T-helper 17 cell (primary cell): ENCODE measurements at places on chromosomes 5 and 9.

- DNase-seq, result no peak
These were observed 28.3 kb downstream of the CXXC5 start for GRCh38 chr5:139676406-139676805.

GRCh38 chr5:75473463-75473862 is 38.0 kb downstream of the CERT1 start:
- no peak for DNase-seq

- no peak for DNase-seq
These were observed 279.0 kb downstream of the AOPEP start for GRCh38 chr9:95005278-95006143.

DNA sequence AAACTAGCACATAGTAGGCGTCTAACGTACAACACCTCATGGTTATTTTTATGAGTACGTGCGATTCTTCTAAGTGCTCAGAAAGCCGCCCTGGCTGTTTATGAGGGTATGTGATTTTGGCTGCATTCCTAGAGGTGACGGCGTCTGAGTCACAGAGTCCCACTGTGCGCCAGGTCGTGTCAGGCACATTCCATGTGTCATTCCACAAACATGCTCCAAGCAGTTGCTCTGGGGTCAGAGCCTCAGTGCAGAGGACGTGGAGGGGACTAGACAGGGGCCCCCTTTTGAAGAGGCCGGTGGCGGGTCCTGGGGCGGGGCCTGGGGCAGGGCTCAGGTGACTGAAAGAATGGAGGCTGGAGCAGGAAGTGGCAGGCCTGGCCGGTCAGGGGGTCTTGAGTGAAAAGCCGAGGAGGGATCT is 51.9 kb downstream of the NEK6 start:
- DNase-seq, result no peak

DNA sequence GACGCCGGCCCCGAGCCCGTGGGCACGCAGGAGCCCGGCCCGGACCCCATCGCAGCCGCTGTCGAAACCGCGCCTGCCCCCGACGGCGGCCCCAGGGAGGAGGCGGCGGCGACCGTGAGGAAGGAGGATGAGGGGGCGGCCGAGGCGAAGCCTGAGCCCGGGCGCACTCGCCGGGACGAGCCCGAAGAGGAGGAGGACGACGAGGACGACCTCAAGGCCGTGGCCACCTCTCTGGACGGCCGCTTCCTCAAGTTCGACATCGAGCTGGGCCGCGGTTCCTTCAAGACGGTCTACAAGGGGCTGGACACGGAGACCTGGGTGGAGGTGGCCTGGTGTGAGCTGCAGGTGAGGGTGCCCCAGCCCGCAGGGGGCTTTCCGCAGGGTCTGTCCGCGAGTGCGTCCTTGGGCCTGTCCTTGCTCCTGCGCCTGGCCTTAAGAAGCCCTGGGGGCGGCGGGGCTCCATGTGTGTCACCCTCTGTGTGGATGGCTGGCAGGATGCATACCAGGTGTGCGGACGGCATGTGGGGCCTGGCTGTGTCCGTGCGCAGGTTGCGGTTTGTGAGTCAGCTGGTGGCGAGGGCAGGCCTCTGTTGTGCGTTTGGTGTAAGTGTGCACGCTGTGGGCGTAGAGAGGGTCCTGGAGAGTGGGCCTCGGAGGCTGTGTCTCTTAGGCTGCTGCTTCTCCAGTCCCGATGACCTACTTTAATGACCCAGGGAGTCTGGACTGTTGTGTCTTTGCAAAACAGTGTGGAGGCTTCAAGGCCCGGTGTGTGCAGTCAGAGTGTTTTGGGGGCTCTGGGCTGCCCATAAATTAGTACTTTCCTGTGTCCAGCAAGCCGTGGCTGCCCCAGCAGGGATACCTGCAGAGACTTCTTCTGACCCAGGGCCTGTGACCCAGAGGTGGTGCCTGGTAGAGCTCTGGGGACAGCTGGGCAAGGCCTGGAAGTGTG is 1.6 kb downstream of the WNK2 start:
- DNase-seq, result no peak

DNA sequence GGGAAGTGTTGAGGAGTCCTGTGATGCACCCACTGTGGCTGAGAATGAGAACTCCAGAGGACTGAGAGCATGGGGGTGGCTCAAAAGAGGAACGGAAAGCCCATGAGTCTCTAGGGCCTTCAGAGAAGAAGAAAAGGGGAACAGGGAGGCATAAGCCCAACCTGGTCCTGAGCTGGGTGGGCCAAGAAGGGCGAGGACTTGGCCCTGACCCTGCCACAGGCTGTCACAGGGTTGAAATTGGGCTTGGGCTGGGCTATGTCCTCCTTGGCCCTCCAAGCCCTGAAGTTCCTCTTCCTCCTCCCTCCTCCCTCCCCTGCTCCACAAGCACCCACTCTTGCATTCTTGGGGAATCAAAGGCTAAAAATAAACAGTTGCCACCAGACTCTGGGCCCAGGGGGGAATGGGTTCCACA is 49.3 kb upstream of the PPARGC1B start:
- no peak for DNase-seq

GRCh38 chr9:135085830-135086546 is 1.5 kb upstream of the OLFM1 start:
- no peak for DNase-seq

DNA sequence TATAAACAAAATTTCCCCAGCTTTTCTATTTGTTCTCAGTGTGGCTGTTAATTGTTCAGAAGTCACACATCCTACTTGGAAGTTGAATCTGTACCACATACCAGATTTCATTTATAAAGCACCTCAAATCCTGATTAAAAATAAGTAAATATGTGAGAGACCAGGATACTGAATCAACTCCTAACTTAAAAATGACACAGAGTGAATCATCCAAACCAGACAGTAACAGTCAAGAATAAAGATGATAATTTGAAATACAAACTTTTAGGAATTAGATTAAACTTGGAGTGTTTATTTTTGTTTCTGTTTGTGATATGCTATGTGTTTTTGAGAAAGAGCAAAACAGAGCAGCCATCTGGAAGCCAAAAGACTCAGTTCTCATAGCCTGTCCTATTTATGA is 633.2 kb upstream of the RORB start:
- DNase-seq, result no peak

- DNase-seq, result no peak
These were observed 353 bp upstream of the PAX5 start for GRCh38 chr9:37034305-37034937.

DNA sequence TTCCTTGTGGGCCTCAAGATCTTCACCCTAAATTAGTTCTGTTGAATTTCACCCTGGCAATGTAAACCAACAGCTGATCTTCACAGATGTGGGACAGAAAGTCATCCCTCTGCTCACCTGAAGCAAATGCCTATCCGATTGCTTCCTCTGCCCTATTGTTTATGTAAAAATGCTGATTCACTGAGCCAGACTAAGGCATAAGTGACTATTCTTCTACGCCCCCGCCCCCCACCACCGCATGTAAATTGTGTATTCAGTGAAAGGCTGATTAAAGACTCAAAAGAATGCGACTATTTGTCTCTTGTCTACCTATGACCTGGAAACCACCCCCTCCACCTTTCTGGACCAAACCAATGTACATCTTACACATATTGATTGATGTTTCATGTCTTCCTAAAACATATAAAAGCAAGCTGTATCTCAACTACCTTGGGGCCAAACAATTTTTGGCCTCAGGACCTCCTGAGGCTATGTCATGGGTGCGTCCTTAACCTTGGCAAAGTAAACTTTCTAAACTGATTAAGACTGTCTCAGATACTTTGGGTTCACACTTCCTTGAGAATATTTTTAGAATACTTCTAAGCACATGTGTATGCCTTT is 129.7 kb upstream of the BOD1 start:
- no peak for DNase-seq

- DNase-seq, result no peak
These were observed 115.9 kb downstream of the GADD45G start for GRCh38 chr9:89720696-89721175.

DNA sequence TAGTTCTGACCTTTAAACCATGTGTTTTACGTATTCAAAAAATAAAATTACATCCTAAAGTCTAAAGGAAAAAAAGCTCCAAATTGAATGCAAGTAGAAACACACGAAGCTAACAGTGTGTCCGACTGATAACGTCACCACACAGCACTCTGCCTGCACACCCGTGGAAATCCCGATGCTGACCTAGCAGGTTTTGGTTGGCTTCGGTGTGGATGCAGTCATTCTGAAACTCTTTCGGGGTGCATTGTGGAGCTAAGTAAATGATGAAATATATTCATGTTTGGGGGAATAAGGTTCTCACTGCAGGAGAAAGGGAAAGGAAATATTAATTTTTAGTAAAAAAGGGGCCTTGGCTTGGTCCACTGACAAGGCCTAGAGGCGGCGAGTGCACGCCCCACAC is 2.0 kb downstream of the RASGEF1C start:
- no peak for DNase-seq

DNA sequence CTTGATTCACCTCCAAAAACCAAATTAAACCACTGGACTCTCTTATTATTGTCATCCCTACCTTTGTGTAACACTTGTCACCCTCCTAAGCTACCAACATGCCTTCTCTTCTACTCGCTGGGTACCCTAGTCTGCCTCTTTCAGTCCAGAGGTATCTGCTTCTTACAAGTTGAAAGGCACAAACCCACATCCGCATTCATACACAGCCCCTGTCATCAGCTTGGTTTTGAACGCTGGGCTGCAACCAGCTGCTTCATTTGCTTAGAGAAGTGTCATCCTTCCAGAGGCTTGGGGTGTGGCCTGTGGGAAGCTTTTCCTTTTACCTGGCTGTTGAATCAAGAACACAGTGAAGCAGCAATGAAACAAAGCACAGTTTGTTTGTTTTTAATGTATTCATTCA is 138.8 kb upstream of the WWC1 start:
- no peak for DNase-seq

DNA sequence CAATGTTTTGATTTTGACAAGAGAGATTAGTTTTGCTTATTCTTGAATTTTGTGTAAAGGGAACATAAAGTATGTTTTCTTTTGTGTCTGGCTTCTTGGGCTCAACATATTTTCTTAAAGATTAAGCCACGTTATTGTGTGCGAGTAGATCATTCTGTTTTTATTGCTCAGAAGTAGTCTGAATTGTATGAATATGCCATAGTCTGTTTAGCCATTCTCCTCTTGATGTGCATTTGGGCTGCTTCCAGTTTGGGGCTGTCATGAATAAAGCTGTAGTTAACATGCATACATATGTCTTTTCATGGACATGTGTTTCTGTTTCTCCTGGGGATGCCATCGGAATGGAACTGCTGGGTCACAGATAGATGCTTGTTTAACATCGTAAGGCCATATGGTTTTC is 198.9 kb downstream of the FANCC start:
- no peak for DNase-seq

- DNase-seq, result no peak
These were observed 21.1 kb upstream of the SHB start for GRCh38 chr9:38090170-38090569.

DNA sequence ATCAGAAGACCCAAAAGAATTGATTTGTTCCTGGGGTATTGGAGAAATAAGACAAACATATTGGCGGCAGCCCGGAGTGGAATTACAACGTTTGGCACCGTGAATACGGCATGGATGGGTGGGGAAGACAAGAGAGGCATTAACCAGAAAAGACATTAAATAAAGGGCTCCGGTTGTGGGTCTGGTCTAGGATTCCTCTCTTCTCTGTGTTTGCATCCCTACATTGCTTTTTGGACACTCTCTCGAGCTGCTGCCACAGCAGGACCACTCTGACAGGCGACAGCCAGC is 138.7 kb upstream of the PALM2AKAP2 start:
- no peak for DNase-seq
